Colonic mucosa (tissue), 4 donors: ENCODE measurements at places on chromosomes 1 and 21.

DNA sequence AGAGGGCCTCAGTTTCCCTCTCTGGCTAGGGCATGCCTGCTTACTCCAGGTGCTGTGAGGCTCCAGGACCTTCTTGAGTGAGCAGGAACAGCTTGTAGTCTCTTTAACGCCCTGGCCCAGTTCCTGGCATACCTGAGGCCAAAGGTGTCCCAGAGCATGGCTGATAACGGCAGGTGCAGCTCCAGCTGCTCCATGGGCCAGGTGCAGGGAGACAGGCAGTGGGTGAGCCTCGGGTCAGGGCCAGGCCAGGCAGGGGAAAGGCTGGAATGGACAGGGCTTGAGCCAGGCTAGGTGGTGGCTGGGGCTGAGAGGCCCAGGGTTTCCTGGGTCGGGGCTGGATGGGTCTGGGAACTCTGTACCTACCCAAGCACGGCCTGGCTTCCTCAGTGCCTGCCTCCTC lies 18.3 kb downstream of the EDN2 start:
- DNase-seq, result peak; percentile 74

DNA sequence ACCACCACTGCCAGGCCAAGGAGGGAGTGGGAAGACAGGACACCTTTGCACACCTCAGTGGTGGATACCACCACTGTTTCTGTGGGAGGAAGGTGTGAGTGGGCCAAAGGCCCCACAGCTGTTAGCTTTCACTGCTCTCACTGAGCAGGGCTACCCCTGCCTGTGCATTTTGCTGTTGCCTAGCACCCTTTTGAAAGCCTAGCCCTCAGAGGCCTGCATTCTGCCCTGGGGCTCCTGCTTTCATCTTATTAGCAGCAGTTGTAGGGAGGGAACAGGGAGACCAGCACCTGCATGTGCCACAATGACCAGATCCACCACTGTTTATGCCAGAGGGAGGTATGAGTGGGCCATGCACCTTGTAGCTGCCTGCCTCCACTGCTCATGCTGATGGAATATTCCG lies 110.9 kb upstream of the C21orf91 start:
- DNase-seq, result no peak

- no peak for DNase-seq
Measured at GRCh38 chr1:28512058-28512611, 6.3 kb downstream of the RCC1 start.

DNA sequence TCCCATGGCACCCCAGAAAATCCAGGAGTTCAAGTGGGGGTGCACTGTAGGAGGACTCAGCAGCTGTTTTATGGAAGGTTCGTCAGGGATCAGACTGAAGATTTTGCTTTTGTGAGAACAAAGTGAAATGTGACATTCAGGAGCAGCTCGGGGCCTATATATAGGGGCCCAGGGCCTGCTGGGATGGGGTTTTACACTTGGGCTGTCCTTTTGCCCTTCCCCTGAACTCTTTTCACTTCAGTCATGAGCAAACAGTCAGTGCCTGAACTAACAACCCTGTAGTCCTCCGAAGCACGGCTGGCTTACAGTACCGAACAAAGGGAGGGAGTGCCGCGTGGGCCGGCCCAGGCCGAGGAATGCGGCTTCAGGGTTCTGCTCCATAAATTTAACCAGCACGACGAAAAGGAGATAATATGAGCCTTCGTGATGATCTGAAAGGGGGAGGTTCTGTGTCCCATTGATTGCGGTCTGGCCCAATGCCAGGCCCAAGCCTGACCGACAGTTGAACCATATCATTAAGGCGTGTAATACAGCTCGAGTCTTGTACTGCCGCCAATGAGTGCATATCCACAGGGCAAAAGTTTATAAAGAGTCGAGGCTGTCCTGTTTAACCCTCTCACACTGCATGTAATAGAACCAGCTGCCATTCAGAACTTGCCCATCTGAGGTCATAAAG lies 139.9 kb downstream of the DHRS3 start:
- peak; percentile 93 for DNase-seq

- DNase-seq, result peak; percentile 30
Measured at GRCh38 chr1:39395357-39395831, 96.0 kb upstream of the BMP8A start.

DNA sequence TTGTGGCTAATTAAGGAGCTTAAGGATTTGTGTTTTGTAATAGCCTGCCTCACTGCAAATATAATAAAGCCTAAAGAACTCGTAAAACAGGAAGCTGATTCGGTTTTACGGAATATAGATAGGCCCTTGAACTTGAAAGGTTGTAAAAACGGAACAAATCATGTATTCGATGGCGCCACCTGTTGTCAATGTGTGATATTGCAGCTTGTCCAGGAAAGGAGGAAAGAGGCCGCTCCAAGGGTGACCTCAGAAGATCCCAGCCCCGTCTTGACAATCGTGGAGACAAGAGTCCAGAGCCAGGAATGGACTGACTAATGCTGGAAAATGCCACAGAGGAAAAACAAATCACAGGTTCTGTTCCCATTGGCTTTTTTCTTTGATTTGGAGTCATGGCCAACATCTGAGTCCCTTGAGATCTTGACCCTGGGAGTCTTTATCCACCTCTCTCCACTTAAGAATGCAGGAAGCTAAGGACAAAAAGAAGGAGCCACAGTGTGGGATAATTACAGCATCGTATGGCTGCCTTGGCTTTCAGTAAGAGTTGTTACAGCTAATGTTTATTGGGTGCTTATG lies 7.0 kb upstream of the IGSF21 start:
- DNase-seq, result peak; percentile 84

- no peak for DNase-seq
Measured at GRCh38 chr1:99503276-99503747, 142.6 kb upstream of the PALMD start.

DNA sequence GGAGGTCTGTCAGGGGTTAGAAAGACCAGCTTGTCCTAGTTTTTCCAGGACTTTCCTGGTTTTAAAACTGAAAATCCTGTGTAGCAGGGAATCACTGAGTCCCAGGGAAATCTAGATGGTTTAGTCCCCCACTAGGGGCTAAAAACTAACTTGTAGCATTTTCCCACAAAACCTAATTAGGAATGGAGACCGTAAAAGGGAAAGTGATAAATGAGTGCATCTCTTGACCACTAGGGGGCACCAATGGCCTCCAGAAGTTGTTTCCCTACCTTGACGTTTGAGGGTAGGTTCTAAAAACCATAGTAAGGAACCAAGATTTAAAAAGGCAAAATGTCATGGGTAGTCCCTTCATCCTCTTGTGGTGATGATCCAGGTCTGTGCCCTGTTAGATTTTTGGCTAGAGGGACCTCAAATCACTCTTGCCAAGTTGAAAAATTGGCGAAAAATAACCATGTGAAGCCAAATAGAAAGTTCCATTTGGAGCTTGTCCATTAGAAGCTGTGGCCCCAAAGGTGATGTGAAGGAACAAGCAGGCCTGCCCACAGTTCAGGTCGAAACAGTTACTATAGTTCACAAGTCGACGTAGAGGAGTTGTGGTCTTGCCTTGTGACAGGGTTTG lies 24.5 kb downstream of the CLIC6 start:
- peak; percentile 72 for DNase-seq

DNA sequence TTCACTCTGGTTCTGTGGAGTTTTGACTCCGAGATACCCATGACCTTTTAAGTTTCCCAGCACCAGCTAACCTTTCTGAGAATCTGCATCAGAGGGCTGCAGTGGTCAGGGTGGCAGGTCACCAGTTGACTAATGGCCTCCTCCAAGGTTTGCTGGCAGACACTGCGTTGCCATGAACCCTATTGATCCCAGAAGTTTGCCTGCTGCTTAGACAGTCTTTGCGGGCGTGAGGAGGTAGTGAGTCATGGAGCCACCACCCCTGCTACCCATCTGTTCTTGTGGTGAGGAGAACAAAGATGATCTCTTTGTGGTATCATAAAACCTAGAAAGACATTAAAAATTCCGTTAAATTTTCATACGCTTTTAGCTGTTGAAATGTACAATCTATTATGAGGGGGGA lies 180.4 kb downstream of the FGGY start:
- no peak for DNase-seq

- DNase-seq, result no peak
Measured at GRCh38 chr21:34838956-34839820, 170.4 kb downstream of the CLIC6 start.

DNA sequence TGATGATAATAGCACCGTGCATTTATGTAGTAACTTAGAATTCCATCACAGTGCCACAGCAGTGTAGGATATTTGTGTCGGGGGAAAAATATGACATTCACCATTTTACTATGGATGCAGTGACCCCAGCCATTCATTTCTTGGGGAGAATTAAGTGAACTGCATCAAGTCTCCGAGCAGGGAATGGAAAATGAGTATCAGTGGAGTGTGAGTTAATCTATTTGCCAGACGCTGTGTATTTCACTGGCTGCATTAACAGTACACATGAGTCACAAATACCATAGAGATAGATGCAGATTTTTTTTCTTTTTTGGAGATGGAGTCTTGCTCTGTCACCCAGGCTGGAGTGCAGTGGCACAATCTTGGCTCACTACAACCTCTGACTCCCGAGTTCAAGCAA lies 33.8 kb upstream of the SLC45A1 start:
- DNase-seq, result no peak

GRCh38 chr1:60376196-60376595 lies 302.6 kb upstream of the C1orf87 start:
- DNase-seq, result no peak

DNA sequence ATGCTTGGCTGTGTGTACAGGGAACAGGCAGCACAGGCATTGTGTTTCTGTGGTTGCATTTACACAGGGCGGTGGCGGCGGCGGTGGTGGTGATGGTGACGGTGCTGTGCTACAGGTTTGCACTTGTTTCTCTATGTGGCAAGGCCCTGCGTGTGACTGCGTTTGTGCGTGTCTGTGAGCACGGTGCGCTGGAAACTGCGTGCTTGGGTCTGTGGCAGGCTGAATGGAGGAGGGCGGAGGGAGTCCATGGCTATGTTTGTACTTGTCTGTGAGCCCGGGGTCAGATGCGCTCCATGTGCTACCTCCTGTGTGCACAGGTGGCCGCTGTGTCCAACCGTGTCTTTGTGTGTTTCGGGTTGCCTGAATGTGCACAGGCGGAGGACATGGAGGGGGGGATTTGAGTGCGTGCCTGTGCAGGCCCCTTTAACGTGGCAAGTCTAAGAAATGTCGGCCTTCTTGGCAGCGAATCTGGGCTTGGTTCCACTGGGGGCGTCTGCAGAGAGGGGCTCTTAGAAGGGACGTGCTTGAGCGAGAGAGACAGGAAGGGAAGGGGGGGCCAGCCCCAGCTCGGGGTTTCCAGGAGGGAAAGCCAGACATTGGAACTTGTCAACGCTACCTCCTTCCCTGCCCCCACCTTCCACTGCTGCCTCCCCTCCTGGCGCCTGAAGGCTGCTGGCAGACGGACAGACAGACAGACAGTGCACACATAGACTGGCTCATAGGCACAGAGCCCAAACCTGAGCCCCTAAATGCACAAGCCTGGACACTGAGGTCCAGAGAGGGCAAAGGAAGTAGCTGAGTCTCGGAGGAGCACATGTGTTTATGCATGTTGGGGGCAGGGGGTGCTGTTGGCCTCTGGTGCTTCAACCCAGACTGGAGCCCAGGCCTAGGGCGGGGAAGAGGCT lies 32.7 kb upstream of the WASF2 start:
- DNase-seq, result no peak

DNA sequence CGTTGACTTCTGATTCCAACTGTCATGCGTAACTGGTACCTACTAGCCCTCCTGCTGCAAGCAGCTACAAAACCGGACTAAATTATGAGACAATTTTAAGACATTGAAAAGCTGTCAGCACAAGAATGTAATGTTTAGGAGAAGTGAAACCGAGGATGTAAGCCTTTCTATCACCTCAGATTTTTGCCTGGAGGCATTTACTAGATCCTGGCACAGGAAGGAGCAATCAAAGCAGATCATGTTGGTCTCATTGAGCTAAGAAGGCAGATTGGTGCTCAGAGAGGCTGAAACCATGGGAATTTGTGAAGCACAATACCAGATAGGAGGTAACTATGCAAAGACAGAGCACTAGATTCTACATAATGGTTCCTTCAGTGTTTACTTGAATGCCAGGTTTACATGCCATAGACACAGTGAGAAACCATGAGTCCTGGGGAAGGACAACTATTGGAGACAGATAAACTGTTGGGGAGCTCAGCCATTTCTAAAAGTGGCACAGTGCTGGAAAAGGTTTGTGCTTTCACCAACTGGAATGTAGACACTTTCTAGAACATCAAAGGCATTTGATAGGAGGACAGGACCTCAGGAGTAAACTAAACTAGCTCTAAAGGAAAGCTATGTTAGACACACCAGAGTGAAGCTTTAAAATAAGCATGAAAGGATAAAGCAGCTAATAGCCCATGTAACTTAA lies 179.4 kb downstream of the LYPLAL1 start:
- no peak for DNase-seq

GRCh38 chr1:233102341-233102740 lies 151.9 kb downstream of the NTPCR start:
- DNase-seq, result no peak

- DNase-seq, result no peak
Measured at GRCh38 chr1:1206376-1206965, at the start of gene TNFRSF18. TNFRSF18 (minus strand) TSS chr1:1206592; CDS start chr1:1206571, 21 bp downstream.
